ENCODE measurements at places on chromosomes 7 and 10. TPM values are rescaled to one million over a fixed set of nuclear protein-coding genes. Genes with fewer than 3 reads are reported as not detected.

DNA sequence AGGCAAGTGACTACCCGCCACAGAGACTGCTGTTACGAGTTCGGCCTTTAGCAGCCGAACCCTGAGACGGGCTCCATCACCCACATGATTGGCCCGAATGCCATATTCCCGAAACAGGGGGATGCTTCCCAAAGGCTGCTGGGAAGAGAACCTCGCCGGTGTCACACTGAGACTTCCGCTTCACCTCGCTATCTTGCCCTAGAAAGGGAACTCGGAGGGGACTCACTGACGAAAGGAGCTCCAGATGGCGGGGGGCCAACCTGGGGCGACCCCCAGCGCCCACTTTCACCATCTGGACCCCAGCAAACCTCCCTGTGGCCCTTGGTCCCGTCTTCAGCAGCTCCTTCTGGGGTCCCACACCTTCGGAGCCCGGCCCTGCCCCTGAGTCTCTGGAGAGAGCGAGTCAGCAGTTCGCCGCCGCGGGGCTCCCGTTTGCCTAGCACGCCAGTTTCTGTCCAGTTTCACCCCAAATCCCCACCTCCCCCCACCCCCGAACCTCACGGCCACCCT, 529 bp downstream of the HPS1 start:
- H3K4me3 ChIP-seq = peak overlapping the region; percentile 73
- H3K36me3 ChIP-seq = peaks cover 33% of the 10 kb centered on the region
- H3K4me1 ChIP-seq = peaks cover 20% of the 10 kb centered on the region
- peak; percentile 73 for DNase-seq

GRCh38 chr7:20594023-20594422, 21.4 kb upstream of the ABCB5 start:
- H3K4me1 ChIP-seq = no peaks in the 10 kb centered on the region
- H3K36me3 ChIP-seq = no peaks in the 10 kb centered on the region

- DNase-seq = no peak
- peaks cover 2% of the 10 kb centered on the region for H3K4me1 ChIP-seq
- H3K27me3 ChIP-seq = no peaks in the 10 kb centered on the region
- H3K36me3 ChIP-seq = no peaks in the 10 kb centered on the region
Measured at GRCh38 chr10:23362879-23363792, 18.5 kb upstream of the C10orf67 start.

- no peak overlapping the region for H3K4me3 ChIP-seq
- H3K27me3 ChIP-seq = no peaks in the 10 kb centered on the region
- no peaks in the 10 kb centered on the region for H3K36me3 ChIP-seq
- H3K27ac ChIP-seq = no peak overlapping the region
- no peak for DNase-seq
- peaks cover 12% of the 10 kb centered on the region for H3K4me1 ChIP-seq
Measured at GRCh38 chr10:98307916-98308541, 40.0 kb upstream of the LOXL4 start.

Gene CTAGE8
- total RNA-seq = 4.2 TPM

Gene CLRN3
- not detected for total RNA-seq

Gene SLC13A4
- total RNA-seq = 0.27 TPM

Gene SPDYE9
- total RNA-seq = not detected

Gene SPDYE11
- total RNA-seq = not detected

Gene CXCL12
- total RNA-seq = 73.8 TPM
